ENCODE measurements at places on chromosomes 4 and X.

DNA sequence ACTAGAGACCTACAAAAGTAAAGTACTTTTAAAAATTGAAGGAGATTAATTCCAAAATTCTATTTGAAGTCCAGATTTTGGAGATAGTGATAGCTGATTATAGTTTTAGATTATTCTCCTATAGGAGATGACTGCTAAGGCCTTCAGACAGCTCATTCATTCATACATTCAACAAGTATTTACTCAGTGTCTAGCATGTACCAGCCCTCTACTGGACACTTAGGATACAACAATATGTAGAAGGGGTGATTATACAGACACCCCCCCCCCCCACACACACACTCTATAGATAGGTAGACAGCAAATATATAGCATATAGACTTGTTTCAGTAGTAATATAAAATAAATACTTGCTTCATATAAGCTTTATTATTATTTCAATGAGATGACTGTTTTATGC lies 60.4 kb upstream of the TAF9B start:
- DNase-seq = no peak

GRCh38 chr4:53527326-53527725 lies 64.0 kb downstream of the LNX1 start:
- no peak for DNase-seq

DNA sequence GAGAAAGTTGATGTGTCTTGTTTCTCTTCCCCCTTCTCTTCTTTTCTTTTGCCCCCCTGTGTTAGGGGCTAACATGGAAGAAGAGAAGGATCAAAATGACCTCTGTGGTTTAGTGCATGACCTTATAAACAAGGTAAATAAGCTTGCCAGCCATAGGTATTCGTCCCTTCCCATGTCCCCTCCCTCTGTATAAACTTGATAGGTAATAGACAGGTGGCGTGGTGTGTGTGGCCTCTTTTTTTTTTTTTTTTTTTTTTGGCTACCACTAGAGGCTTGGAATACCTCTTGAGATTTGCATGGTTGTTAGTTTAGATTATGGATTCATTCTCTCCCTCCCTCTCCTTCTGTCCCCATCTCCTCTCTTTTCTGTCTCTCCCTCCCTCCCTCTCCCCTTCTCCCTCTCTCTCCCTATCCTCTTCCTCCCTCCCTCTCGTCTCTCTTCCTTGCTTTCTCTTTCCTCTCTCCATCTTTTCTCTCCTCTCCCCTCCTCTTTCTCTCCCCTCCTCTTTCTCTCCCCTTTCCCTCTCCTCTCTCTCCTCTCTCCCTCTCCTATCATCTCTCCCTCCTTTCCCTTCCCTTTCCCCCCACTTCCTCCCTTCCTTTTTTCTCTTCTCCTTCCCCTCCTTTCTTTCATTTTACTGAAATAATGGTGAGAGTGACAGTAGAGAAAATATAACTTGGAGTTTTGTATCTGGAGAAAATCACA lies 134.4 kb downstream of the AFF1 start:
- DNase-seq = no peak

GRCh38 chr4:3786196-3786869 lies 20.1 kb downstream of the ADRA2C start:
- DNase-seq = no peak

DNA sequence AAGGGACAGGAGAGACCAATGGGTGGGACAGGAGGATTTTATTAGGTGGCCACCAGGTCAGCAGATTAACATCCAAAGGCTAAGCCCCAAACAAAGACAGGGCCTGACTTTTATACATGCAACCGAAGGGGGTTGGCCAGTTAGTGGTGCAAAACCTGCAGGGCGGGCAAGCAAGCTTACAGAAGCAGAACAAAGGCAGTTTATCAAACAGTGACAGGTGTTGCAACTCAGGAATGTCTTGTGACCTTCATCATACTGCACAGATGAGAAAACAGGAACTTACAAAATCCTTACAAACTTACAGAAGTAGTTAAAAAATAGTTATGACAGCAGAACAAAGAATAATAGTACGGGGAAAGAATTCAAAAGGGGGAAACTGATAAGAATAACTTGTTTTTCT lies 708.1 kb downstream of the GLUD2 start:
- no peak for DNase-seq
